ENCODE measurements at places on chromosomes 13 and 19. TPM values are rescaled to one million over a fixed set of nuclear protein-coding genes. Genes with fewer than 3 reads are reported as not detected.
A peak's percentile ranks its signal among the peaks of the same experiment; 100 is the strongest.

DNA sequence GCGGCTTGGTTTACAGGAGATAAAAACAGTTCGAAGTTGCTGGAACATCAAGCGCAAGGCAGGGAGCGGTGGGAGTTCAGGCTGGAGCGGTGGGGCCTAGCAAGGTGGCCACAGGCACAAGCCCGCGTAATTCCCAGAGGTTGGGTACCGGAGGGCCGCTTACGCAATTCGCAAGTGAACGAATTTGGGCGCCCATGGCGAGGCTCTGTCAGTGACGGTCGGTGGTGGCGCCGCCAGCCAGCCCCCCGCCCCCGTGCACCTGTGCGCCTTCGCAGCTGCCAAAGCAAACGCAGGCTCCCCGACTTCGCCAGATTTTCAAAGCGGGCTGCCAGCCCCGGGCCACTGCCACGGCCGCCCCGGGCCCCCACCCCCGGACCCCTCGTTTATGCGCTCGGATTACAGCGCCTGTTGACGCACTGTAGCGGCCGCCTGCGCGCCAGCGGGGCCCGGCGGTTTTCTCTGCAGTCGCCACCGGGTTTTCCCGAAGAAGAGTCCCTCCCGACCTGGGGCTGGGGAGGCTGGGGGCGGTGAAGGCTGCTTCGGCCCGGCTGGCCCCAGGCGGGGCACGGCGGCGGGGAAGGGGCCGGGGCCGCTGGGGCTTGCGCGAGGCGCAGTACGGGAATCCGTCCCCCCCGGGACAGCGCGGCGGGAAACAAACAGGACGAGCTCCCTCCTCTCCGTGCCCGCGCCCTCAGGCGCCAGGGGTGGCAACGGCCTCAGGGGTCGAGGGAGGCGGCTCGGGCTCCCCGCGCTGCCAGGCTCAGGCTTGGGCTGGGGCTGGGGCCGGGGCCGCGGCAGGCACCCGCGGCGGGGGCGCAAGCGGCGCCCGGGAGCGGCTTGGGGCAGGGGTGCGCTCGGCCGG, 709 bp downstream of the N4BP2L1 start:
- peak; percentile 52 for DNase-seq

DNA sequence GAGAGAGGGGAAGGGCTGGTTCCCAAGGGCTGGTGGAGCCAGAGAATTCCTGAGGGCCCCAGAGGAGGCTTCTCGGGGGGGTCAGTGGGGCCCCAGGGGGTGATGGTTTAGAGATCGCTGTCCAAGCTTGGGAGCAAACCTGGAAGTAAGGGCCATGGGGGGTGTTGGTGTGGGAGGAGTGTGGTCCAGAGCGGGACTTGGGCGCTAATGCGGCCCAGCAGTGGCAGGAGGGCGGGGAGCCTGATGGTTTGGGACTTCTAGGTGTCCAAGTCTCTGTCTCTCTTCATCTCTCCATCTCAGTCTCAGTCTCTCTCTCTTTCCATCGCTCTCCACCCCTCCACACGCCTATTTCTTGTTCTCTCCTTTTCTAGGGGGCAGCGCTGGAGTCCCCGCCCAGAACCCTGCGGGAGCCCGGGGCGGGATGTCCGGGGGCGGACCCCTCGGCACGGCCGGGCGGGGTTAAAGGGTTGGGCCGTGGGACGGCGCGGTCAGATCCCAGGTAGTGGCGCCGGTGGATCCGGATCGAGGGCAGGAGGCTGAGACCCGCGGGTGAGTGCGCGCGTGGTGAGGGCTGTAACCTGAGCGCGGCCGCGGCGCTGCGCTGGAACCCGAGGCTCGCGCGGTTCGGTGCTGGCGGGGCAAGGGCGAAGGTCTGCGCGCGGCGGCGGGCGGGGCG, at the start of gene CYP4F22:
CYP4F22 (plus strand) TSS at position 491 of the 676 bp plus-strand sequence. CDS start 16,812 bp downstream, outside the sequence.
- DNase-seq, result no peak

- DNase-seq, result no peak
These were observed 111.4 kb downstream of the FRY start for GRCh38 chr13:32142956-32143375.

DNA sequence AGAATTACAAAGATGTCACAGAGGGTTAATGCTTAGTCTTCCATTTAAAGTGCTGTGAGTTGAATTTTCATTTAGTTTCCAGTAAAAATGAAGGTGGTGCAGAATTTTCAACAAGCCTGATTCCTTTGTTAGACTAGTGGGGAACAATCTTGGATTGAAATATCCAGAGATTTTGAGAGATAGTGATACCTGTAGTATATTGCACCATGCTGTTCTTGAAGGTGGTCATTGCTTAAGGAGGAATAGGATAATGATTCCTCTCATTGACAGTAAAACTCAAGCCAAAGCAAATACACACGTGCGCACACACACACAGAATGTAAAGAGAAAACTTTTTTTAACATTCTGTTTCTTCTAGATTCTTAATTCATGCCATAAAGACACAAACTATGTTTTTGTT, 5.3 kb downstream of the PCDH17 start:
- no peak for DNase-seq

GRCh38 chr19:39951065-39951650, 16.7 kb upstream of the FCGBP start:
- no peak for DNase-seq

- no peak for DNase-seq
These were observed 26.1 kb downstream of the FGF9 start for GRCh38 chr13:21696865-21697448.

Gene SYCN
- total RNA-seq, result 2.1 TPM

Gene GEMIN7
- total RNA-seq, result 37.5 TPM

Gene KRTDAP
- not detected for total RNA-seq

Gene ZNF546
- total RNA-seq, result 1.3 TPM

Gene ZNF99
- total RNA-seq, result not detected

Measured in colonic mucosa (tissue), 4 donors.